ENCODE measurements at places on chromosomes 3 and 15.

DNA sequence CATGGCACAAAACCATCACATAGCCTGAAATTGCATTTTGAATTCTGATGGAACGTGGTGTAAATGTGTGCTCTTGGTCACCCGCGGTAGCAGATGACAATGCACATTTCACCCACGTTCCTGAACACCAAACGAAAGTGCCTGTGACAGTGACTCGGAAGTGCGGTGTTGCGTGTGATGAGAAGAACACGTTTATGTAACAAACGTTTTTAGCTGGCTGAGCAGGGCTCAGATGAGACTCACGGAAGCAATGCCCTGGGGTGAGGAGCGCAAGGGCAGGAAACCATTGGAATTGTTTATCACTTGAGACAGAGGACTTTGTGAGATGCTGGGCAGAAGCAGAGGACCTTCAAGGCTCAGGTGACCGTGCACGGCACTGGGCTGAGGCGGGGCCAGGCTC, 449.2 kb upstream of the CFAP20DC start:
- no peak for DNase-seq

GRCh38 chr3:71446260-71446659, 137.3 kb downstream of the FOXP1 start:
- no peak for DNase-seq

- DNase-seq: no peak
Observed at GRCh38 chr15:101669744-101670143, 17.6 kb upstream of the TM2D3 start.

GRCh38 chr3:138950006-138950644, 3.1 kb downstream of the FOXL2NB start:
- DNase-seq: no peak

GRCh38 chr3:122996038-122996580, 31.5 kb downstream of the SEMA5B start:
- no peak for DNase-seq

DNA sequence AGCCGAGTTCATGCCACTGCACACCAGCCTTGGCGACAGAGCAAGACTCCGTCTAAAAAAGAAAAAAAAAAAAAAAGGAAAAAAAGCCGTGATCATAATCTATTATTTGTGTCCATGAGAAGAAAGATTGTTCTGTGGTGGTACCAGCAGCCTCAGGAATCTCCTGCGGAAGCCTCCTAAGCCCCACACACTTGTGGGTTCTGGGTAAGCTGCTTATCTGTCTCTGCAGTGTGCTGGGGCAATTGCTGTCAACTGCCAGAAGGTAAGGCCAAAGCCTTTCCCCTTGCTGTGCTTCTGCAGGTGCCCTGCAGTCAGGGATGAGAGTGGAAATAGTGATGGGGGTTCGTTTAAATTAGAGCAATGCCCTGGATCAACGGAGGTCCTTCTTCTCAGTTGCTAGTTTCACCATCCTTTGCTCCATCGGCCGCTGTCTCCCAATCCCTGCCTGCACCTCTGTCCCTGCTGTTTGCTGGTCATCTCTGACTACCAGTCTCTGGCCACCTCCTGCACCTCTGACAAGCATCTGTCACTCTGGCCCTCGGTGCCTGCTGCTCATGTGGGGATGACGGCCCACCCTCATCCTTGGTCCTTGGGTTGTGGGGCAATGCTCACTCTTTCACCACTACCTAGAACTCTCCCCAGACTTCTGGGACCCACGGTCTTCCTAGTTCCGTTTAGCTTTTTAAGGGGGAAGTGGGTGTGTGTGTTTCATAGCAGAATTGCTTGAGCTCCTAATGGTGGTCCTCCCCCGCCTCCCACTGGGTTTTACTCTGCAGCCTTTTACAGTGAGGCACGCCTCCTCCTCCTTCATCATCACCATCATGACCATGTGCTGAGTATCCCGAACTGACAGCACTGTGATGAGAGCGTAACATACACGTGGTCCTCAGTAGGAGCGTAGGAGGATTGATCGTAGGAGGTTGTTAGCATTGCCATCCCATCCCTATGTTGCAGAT, 25.5 kb downstream of the CHRD start:
- DNase-seq: peak; percentile 44

- no peak for DNase-seq
Observed at GRCh38 chr3:78647726-78648125, 1120.1 kb downstream of the ROBO1 start.

GRCh38 chr3:187011915-187012314, 81.6 kb downstream of the ST6GAL1 start:
- DNase-seq: no peak

- no peak for DNase-seq
Observed at GRCh38 chr3:174159604-174160003, 699.5 kb upstream of the NAALADL2 start.

GRCh38 chr3:37979541-37980461, 10.8 kb upstream of the VILL start:
- DNase-seq: no peak

GRCh38 chr3:34258271-34258998, 460.0 kb downstream of the PDCD6IP start:
- DNase-seq: no peak

DNA sequence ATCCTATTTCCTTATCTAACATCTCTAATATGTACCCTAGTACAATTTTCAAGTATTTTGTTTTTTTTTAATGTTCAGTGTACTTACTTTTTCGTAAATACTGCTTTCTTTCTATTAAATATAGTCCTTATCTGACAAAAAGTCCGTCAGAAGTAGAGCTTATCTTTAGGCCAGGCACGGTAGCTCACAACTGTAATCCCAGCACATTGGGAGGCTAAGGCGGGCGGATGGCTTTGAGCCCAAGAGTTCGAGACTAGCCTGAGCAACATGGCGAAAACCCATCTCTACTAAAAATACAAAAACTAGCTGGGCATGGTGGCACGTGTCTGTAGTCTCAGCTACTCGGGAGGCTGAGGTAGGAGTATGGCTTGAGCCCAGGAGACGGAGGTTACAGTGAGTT, 41.1 kb downstream of the USP3 start:
- DNase-seq: peak; percentile 79

DNA sequence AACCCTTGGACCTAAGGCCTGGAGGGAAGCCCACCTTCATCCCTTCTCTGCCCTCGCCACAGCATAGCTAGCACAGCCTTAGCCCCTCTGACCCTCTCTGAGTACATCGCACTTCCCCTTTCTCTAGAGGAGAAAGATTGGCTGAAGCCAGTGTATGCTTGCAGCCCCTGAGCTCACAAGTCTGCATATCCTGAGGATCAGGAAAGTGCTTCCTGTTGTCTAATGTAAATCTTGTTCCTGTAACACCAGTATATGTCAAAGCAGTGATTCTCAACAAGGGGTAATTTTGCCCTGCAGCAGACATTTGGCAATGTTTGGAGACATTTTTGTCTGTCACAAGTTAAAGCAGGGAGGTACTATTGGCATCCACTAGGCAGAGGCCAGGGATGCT, 2.2 kb upstream of the PRKCD start:
- no peak for DNase-seq

DNA sequence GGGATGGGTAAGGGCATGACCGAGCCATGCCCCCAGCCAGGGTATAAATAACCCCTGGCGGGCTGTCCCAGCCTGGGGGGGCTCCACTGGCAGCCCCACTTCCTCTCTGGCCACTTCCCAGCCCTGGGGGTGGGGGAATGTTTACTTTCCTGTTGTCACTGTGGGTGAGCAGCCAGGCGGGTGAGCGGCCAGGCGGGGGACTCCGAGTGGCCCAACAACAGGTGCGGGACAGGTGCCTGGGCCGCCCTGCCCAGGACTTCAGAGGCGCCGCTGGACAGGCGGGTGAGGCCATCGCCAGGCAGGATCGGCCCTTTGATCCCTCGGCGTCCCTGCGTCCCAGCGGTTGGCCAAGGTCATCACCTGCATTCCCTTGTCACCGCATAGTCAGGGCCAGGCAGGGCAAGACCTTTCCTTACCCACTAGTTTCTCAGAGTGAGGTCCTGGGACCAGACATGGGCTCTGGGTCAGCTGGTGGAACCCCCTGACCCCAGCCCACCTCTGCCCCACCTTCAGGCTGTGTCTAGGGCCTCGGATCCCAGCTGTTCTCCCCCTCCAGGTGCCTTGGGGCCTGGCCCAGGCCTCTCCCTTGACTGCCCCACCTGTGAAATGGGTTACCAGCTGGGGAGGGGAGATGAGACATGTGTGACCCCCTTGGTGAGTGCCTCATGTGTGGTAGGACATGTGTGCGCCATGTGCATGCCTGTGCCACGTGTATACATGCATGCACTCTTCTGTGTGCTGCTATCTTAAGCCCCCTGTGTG, 16.6 kb downstream of the SEMA3F start:
- DNase-seq: no peak

DNA sequence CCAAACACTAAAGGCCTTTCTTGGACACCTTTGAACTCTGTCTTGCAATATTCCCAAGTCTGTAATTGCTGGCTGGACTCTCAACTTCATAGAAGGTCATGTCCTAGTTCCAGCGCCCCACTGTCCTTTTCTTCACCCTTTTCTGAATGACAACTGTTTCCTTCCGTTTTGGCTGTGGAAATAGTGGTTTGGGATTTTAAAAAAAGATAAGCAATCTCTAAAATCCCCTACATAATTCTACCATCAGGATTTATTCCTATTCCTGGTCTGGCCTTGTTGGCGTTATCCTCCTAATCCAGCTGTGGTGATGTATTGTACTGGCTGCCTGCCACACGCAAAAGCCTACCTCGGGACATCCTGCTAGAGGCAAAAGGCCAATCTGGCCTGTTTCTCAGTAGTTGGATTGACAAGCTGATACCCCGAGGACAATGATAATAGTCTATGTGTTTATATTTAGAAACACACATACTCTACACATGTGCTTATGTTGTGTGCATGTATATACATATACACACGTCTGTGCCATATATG, 440.3 kb upstream of the DPH6 start:
- no peak for DNase-seq

DNA sequence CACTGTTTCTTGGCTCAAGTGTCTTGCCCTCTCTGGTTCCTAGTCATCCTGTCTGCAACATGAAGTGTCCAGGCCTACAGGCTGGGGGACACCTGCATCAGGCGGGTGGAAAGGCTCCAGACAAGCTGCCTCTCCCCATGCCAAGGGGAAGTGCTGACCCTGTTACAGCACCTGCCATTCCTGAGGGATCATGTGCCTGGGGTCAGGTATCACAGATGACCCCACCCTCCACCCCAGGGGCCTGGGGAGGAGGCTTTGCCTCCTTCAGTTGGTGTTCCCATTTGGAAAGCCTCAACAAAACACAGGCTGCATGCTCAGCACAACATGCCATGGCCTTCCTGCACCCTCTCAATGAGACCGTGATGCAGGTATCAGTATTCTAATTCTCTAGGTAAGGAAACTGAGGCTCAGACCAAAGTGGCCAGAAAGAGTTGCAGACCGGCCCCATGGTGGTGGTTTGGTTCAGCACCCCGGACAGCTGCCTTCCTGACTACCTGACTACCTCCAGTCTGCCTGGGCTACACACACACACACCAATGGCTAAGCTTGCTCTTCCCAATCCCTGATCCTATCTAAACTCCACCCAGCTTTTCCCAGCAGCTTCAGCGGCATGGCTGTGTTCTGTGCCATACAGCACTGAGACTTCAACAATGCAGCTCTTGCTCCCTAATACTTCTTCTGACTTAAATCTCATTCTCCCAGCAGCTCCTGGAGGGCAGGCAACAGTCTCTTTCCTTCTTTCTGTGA, 69.7 kb upstream of the LINGO1 start:
- DNase-seq: no peak

DNA sequence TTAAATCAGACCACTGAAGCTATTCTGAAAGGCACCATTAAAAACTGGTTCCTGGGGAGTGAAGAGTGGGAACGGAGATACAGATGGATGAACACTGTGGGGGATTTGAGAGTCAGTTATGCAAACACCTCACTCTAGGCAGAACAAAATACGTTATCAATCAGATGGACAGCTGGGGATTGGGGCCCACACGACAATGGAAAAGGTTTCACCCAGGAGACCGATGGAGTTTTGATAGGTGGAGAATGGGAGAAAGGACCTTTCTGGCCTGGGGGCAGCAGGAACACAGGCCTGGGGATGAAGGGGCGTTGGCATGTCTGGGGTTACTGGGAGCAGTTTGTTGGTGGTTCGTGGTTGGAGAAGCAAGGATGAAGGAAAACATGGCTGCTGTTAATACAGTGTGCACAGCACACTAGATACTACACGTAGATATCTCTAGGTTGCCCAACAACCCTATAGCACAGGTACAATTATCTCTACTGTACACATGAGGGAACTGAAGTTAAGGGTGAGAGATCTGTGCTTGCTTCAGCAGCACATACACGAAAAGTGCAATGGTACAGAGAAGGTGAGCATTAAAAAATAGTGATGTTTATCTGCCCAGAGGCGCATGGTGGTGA, 16.5 kb downstream of the ST6GAL1 start:
- DNase-seq: no peak

DNA sequence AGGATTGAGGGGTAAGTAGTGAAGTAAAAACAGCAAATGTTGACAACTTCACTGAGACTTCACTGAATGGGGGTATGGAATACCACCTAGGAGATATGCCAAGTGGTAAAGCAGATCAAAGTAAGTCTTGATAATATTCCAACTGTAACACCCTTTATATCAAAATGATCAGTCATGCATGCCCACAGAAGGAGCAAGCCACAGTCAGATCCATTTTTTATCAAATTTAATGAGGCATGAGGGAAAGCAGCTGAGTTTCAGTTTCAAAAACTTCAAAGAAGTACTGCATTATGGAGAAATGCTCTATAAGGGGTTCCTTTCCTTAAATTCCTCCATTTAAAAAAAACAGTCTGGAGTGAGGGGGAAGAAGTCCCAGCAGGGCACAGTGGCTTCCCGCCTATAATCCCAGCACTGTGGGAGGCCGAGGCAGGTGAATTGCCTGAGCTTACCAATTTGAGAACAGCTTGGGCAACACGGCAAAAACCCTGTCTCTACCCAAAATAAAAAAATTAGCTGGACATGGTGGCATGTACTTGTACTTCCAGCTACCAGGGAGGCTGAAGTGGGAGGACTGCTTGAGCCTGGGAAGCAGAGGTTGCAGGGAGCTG, 56.9 kb downstream of the TJP1 start:
- no peak for DNase-seq

DNA sequence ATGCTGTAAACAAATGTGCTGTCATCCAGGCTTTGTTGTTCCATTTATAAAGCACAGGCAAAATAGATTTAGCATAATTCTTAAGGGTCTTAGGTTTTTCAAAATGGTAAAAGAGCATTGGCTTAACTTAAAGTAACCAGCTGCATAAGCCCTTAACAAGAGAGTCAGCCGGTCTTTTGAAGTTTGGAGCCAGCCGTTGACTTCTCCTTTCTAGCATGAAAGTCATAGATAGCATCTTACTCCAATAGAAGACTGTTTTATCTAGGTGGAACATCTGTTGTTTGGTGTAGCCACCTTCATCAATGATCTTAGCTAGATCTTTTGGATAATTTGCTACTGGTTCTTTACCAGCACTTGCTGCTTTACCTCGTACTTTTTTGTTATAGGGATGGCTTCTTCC, 297.5 kb upstream of the DCBLD2 start:
- DNase-seq: no peak

- peak; percentile 26 for DNase-seq
Observed at GRCh38 chr15:67068710-67069400, 3.5 kb downstream of the SMAD3 start.

GRCh38 chr15:45181491-45182285, 6.1 kb downstream of the SHF start:
- DNase-seq: no peak

GRCh38 chr15:78507831-78508160, 419 bp downstream of the HYKK start:
- DNase-seq: no peak

- no peak for DNase-seq
Observed at GRCh38 chr3:12708584-12709192, 44.8 kb upstream of the RAF1 start.

GRCh38 chr15:87860743-87861142, 395.8 kb downstream of the NTRK3 start:
- DNase-seq: no peak

- DNase-seq: no peak
Observed at GRCh38 chr3:191753196-191753595, 292.2 kb downstream of the PYDC2 start.

GRCh38 chr3:152835601-152836102, 721 bp downstream of the P2RY1 start:
- peak; percentile 47 for DNase-seq
